ENCODE measurements at places on chromosomes 6 and 20.

- DNase-seq, result no peak
Measured at GRCh38 chr6:12403947-12404647, 113.9 kb downstream of the EDN1 start.

DNA sequence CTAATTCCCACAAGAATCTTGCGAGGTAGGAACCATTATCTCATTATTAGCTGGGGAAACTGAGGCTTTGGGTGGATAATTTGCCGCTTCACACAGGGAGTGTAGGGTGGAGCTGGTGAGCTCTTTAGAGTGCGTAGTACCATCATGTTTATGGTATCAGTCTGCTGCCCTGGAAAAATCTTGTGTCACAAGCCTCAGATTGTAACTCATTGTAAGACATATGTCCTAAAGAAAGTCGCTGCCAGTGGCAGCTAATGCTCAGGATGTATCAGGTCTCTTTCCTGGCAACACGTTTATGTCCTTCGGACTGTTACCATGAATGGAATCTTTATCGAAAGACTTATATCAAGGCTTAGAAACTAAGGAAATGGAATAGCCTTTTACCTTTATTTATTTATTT is 1.9 kb downstream of the ZFAND3 start:
- DNase-seq, result no peak

DNA sequence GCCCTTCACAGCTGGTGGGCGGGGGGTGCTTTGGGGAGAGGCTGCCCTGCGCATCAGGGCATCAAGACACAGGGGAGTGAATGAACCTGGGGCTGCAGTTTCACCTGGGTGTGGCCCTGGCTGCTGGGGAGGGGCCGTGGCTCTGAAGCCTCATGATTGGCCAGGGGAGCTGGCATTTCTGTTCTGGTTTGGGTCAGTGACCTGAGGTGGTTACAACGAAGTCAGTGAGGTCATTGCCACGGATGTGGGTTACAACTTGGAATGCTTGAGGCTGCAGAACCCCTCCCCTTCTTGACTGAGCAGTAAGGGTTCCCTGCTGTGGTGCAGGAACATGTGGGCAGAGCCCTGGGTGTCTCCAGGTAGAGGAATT is 3.0 kb downstream of the TCEA2 start:
- DNase-seq, result no peak

DNA sequence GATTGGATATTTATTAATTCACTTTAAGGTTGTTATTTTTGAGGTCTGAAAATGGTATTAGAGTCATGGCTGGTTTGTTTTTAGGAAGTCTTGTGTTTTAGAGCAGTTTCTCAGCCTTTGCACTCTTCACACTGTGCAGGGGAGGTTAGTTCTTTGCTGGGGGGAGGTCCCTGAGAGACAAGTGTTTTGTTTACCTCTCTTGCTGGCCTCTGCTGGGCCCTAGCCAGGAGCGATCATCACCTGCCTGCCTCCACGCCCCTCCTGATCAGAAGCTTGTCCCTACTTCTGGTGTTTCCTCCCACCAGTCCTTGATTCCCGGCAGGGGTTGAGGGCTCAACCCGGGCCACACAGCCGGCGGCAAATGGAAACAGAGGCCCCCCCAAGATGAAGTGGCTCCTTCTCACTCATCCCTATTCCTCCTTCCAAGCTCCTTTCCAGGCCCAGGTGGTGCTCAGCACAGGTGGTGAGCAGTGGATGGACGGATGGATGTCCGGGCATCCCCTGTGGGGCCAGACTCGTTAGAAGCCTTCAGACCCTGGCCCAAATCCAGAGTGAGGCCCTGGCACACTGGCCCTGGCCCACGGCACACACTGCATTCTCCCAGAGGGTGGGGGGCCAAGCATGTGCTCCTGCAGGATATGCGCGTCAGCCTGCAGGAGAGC is 51.3 kb downstream of the GRM4 start:
- no peak for DNase-seq

GRCh38 chr20:41214202-41214601 is 76.9 kb downstream of the PLCG1 start:
- no peak for DNase-seq

DNA sequence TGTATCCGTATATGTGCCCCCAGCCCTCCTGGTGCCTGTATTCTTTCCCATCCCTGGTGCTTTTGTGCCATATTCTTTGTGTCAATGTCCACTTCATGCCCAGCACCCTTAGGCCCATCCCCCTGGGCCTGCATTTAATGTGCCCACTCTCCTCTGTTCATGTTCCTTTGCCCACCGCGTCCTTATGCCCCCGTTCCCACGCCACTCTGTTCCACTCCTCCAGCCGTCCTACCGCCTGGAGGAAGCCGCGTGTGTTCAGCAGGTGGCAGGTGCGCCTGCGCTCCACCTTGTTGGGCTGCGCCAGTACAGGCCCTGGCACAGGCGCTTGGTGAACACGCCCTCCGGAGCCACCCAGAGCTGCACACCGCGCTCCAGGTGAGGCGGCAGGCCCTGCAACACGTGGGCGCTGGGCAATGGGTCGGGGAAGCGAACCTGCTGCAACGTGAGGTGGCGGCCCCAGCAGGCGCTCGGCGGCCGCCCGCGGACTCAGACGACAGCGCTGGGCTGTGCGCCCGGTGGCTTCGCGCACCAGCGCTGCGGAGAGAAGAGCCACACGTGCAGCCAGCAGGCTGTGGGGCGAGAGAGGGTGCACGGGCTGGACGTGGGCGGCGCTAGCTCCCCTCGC is 4.0 kb upstream of the FOXS1 start:
- no peak for DNase-seq

GRCh38 chr20:2762578-2763131 is 37.8 kb downstream of the CPXM1 start:
- DNase-seq, result no peak

DNA sequence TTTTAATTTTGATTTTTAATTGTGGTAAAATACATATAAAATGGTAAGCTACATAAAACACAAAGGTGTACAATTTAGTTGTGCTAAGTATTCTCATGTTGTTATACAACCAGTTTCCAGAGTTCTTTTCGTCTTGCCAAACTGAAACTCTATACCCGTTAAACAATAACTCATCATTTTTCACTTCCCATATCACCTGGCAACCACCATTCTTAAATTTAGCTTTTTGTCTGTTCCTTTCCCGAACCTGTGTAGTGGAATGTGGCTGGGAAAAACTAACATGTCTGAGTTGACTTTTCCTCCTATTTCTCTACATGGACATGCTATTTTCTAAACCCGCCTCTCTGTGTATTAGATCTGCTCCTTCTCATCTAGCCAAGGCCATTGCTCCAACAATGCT is 27.6 kb downstream of the RPRD1B start:
- DNase-seq, result no peak

DNA sequence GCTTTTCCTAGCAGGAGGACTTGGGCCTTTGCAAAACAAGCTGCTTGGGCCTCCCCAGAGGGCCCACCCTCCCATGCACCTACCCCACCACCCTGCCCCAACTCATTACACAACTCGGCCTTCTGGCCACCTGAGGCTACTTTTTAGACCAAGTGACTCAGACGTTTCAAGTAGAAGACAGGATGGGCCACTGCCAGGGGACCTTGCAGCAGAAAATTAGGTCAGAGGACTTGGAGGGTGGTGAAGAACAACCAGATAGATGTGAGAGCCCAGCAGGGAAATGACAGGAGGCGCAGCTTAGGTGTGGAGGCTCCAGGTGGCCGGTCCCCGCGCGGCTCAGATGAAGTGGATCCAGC is 1.4 kb downstream of the PPP1R3D start:
- no peak for DNase-seq

DNA sequence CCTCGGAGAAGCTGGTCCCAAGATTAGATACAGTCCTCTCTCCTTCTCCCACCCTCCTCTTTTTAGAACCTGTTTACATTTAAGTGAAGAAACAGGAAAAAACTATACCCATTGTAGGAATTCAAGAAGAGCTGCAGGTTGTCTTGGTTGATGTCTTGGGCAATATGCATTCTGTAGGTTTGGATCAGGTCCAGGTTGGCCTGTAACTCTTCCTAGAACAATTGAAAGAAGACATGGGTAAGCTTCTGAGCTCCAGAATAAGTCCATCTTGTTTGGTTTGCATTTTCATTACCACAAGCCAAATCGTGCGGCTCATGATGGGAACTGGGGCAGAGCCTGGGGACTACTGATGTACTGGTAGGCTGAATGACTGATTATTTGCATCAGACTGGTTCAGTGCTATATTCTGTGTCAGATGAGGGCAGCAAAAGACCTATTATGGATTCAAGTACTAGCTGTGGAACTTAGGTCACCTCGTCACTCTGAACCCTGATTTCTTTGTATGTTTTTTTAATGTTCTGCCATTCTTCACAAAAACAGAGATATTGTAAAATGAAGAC is 20.3 kb upstream of the SLA2 start:
- no peak for DNase-seq

DNA sequence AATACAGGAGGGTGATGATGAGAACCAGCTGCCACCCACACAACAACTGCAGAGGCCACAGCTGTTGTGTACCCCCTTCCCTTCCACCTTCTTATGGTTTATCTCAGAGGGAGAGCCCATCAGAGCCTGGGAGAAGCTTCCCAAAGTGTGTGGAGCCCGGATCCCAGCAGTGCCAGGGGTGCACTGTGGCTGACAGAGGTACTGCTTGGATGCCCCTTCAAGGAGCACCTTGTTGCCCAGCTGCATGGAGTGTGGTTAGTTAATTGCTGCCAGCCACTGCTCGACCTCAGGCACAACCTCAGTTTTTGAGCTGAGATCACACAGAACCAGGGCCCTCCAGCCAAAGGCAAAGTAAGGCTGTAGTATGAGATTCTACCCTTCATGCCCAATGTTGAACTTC is 13.0 kb downstream of the PI3 start:
- no peak for DNase-seq

- no peak for DNase-seq
Measured at GRCh38 chr6:71349976-71350615, 61.5 kb downstream of the OGFRL1 start.

DNA sequence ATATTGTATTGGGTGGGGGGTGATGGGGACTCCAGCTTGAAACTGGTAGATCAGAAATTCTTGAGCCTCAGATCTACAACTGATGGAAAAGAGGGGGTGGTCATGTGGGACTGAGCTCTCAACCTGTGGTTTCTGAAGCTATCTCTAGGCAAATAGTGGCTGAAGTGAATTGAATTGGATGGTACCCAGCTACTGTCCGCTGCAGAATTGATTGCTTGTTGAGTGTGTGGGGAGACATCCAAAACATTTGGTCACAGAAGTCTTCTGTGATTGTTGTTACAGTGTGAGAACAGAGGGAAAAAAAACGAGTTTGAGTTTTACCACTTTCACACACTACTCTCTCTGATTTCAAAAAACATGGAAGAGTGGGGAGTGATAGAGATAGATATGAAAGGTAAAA is 14.8 kb downstream of the CDS2 start:
- DNase-seq, result no peak

- no peak for DNase-seq
Measured at GRCh38 chr6:137291441-137291840, 72.3 kb upstream of the IFNGR1 start.

GRCh38 chr6:36539814-36540568 is 7.3 kb downstream of the STK38 start:
- DNase-seq, result no peak

GRCh38 chr6:157715728-157716164 is 107.3 kb upstream of the SNX9 start:
- no peak for DNase-seq

GRCh38 chr20:36591281-36591680 is 14.3 kb upstream of the RAB5IF start:
- no peak for DNase-seq

DNA sequence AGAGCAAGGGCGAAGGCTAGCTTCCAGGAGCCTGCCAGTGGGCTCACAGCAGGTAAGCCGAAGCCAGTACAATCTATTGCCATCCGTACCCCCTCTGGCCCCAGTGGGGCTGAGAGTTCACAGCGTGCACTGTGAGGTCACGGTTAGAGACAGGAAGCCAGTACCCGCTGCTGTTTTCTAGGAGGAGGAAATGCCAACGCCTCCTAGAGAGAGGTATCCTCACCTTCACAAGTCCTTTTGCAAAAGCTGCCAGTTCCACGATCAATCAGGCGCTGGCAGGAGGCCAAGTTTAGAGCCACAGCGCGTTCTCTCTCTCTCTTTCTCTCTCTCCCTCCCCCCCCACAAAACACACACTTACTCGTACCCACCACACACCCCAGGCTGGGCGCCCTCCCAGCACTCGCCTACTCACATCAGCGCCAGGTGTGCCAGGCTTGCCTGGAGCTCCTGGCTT is 22.5 kb downstream of the COL9A1 start:
- DNase-seq, result no peak

- DNase-seq, result no peak
Measured at GRCh38 chr6:76789580-76789979, 673.7 kb downstream of the HTR1B start.

DNA sequence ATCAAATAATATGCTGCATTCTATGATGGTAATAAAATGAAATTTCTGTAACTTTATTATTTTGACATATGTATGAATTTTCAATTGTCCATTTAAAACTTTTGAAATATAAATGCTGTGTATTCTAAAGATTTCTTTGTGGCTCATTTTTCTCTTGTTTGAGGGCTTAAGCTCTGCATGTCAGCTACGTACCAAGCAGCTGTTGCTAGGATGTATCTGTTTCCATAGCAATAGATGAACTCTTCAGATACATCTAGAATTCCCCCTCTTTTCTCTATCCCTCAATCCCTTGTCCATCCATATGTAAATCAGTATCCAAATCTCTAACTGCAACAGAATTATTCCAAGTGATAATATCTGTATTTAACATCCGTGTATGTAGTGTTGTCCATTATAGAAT is 76.5 kb upstream of the OPRM1 start:
- DNase-seq, result no peak

GRCh38 chr6:106182455-106182854 is 96.3 kb downstream of the PRDM1 start:
- no peak for DNase-seq

DNA sequence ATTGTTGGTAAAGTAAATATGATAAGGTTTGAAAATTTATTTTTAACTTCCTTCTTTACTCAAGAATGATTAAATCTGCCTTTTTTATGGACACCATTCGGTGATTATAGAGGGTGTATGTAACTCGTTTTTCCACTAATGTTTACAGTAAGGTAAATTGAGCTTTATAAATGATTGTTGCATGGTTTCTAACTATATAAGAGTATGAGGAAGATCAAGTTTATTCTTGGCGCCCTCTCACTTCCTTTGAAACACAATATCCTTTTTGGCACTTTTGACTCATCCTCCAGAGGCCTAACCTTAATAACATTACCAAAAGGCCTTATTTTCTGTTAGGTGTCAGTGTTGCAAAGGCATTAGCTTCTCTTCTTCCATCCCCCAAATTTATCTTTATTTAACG is 41.8 kb upstream of the MTRF1L start:
- DNase-seq, result no peak

- no peak for DNase-seq
Measured at GRCh38 chr6:161353208-161353613, 79.3 kb upstream of the AGPAT4 start.
